ENCODE measurements at places on chromosomes 12 and 14.

GRCh38 chr12:39622306-39622705 is 2.7 kb upstream of the ABCD2 start:
- DNase-seq, result no peak

- DNase-seq, result no peak
Measured at GRCh38 chr12:49034286-49034622, 15.7 kb upstream of the PRKAG1 start.

- DNase-seq, result no peak
Measured at GRCh38 chr14:92635031-92635430, 113.4 kb downstream of the LGMN start.

- peak; percentile 83 for DNase-seq
Measured at GRCh38 chr12:124233041-124233796, 61.7 kb upstream of the RFLNA start.

- no peak for DNase-seq
Measured at GRCh38 chr12:26648584-26648983, 184.4 kb downstream of the ITPR2 start.

- no peak for DNase-seq
Measured at GRCh38 chr12:83818881-83819280, 1093.7 kb downstream of the SLC6A15 start.

- DNase-seq, result no peak
Measured at GRCh38 chr12:115661112-115661511, 616.4 kb downstream of the MED13L start.

DNA sequence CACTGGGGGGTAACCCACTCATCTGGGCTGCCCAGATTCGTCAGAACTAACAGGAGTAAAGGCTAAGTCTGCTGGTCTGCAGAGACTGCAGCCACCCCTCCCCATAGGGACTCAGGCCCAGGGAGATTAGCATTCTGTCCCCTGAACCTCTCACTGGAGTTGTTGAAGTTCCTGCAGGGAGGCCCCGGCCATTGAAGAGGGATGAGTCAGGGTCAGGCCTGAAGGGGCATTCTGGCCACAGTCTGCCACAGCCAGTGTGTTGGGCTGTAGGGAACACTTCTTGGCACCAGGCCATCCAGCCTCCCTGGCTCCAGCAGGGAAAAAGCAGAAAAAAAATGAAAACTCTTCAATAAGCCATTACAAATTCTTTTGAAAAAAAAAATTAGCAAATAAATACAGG is 35.3 kb downstream of the KLRK1 start:
- DNase-seq, result no peak

DNA sequence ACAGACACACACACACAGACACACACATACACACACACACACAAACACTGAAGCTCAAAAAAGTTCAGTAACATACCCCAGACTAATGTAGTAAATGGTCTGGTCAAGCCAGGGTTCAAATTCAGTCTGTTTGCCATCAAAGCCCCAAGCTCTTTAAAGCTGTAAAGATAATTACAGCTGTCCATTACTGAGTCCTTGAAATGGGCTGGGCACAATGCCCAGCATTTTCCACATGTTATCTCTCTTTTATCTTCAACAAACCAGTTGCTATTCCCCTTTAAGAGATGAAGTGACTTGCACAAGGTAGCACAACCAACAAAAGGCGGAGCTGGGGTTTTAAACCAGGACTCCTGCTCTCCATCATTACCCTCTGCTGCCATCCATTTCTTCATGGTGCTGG is 7.6 kb upstream of the UNC119B start:
- no peak for DNase-seq

GRCh38 chr14:92943855-92944570 is 21.1 kb downstream of the CHGA start:
- DNase-seq, result no peak

- DNase-seq, result peak; percentile 65
Measured at GRCh38 chr12:108833355-108833733, 24.0 kb downstream of the SSH1 start.

GRCh38 chr12:12790956-12791355 is 5.5 kb downstream of the APOLD1 start:
- DNase-seq, result no peak

GRCh38 chr14:75340921-75341320 is 62.3 kb downstream of the FOS start:
- no peak for DNase-seq

DNA sequence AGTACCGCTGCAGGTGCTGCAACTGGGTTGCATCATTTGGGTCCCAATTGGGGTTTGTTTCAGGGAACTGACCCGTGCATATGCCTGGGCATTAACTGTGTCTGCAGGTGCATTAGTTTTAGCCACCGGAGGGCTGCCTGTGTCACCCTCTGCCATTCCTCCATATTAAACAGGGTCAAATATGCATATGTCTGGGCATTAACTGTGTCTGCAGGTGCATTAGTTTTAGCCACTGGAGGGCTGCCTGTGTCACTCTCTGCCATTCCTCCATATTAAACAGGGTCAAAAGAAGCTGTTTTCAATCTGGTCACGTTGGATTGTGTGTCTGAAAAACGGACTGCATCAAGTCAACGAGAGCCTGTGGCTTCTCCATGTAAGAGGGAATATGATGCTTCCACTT is 1317.0 kb downstream of the TMEM121 start:
- no peak for DNase-seq

DNA sequence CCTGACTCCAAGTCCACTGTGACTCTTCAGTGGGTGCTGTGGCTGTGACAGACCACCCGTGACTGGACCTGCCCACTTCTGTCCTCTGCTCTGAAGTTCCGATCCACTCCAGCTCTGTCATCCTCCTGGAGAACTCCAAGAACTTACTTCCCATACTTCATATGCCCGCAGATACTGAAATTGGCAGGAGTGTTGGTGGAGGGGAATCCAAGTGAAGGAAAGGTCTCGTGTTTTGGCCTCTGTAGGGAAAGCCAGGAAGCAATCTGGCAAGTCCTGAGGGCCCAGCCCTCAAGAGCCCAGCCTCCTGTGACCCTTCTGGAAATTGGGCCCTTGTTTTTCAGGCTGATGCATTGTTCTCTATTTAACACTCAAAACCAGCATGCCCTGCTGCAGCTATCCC is 22.4 kb upstream of the FKBP4 start:
- no peak for DNase-seq

- no peak for DNase-seq
Measured at GRCh38 chr12:122021822-122022392, at the start of gene BCL7A. BCL7A (plus strand) TSS chr12:122021884; CDS start chr12:122022092, 208 bp downstream.

- no peak for DNase-seq
Measured at GRCh38 chr12:63298386-63298930, 147.5 kb upstream of the AVPR1A start.

- DNase-seq, result no peak
Measured at GRCh38 chr12:109759595-109759994, 46.0 kb downstream of the FAM222A start.

- no peak for DNase-seq
Measured at GRCh38 chr12:2494486-2495192, 300.1 kb upstream of the FKBP4 start.

- DNase-seq, result no peak
Measured at GRCh38 chr14:91453744-91454143, 36.1 kb upstream of the CCDC88C start.

- DNase-seq, result no peak
Measured at GRCh38 chr14:50826681-50827080, 4.3 kb downstream of the NIN start.

DNA sequence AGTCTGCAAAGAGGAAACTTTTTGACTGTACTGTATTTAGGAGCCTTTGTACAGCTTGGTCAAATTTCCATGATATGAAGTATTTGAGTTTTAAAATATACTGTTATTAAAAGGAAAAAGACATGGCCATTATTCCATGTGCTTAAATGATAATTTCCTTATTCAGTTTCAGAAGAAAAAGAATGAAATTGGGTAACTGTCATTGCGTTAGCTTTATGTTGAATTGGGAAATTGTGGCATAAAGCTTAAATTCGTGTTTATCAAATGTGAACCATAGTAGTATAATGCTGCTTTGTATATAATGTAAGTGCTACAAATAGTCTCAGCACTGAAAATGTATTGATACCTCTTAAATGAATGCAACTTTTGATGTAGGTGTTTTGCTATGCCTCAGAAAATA is 64.9 kb downstream of the ETNK1 start:
- DNase-seq, result no peak

GRCh38 chr12:107131832-107132616 is 38.7 kb upstream of the CRY1 start:
- peak; percentile 16 for DNase-seq

DNA sequence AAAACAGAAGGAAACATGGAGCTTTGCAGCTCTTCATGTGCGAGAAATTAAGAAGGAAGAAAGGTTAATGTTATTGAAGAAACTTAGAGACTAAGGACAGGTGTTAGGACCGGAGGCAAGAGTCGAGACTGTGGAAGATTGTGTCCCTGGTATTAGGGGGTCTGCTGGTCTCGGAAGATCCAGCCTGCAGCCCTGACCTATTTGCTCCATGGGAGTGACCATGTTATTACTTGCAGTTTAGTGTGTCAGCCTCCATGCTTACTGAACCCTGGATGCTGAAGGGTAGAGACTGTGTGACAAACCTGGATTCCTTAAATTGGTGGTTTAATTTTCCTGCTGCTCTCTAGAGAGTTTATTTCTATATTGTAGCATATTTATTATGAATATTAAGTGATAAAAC is 580.6 kb downstream of the NOVA1 start:
- no peak for DNase-seq

DNA sequence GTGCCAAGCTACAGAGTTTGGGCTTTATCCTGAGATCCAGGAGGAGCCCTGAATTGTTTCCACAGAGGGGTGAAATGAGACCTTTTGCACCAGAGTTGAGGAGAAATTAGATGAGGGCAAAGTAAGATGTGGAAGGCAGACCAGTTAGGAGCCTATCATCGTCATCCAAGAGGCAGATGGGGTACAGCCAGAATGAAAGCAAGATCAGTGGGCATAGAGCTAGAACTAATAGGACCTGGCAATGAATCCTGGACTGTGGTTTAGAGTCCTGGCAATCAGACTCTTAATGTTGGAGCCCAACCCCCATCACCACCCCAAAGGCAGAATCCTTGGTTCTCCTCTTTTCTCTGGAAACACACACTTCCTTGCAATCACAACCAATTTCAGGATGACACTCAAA is 166.6 kb upstream of the HMGA2 start:
- DNase-seq, result no peak
